ENCODE measurements at places on chromosomes 13 and 19. TPM values are rescaled to one million over a fixed set of nuclear protein-coding genes. Genes with fewer than 3 reads are reported as not detected.

ANGPTL4 gene
- 0.42 TPM for total RNA-seq

SCGB2B2 gene
- total RNA-seq = 0.05 TPM

IGFL2 gene
- 0.61 TPM for total RNA-seq

CYP2A6 gene
- total RNA-seq = 0.09 TPM

VAV1 gene
- total RNA-seq = 59.3 TPM

DNA sequence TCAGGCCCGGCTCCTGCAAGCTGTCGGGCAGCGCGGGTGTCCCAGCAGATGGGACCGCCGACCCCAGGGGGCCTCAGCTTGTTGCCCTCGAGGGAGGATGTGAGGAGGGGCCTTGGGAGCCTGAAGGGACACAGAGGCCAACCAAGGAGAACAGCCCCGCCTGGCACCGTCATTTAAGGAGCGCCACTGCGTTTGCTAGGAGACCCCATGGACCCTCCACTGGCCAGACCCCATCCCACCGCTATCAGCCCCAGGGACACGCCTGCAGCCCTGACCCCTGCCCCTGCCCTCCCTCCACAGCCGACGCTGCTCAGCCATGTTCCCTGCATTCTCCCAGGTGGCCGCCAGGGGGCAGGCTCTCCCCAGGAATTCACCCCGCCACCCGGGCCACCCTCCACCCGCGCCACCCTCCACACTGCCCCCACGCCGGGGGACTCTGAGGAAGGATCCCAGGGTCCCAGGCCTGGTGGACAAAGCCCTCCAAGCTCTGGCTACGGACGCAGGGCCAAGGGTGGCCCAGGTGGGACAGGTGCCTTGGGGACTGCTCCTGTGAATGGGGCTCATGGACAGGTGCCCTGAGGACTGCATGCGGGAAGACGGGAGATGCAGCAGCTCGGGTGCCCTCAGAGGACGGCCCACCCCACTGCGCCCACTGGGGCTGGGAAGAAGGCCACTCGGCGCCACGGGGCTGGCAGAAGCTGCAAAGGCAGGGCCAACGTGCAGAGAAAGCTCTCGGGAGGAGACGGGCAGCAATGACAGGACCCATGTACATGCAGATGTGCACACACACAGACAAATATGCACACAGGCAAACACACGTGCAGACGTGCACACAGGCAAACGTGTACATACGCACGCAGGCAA, 34.4 kb downstream of the PIP5K1C start:
- peak; percentile 58 for DNase-seq
